GM23248 (cell line): ENCODE measurements at places on chromosomes 3 and 15.

- DNase-seq = no peak
Measured at GRCh38 chr3:177318559-177318958, 121.3 kb upstream of the TBL1XR1 start.

GRCh38 chr15:81941479-81941878 is 104.3 kb downstream of the MEX3B start:
- no peak for DNase-seq

- no peak for DNase-seq
Measured at GRCh38 chr3:126881861-126882260, 101.1 kb upstream of the PLXNA1 start.

DNA sequence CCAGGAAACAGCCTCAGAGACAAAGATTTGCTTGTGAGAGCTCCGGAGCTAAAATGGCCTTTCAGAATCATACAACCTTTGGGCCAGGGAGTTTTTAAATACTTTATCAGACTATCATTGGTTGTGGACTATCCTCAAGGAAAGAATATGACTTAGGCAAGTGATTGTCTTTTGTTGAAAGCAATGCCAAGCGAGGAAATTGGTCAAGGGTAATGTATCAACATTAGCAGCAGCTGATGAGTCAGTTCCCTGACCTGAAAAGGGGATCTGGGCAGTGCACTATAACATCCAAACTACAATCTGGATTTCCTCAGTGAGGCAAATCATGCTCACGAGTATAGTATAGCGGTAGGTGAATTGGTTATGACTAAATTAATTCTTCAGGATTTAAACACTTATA is 303.6 kb downstream of the LSAMP start:
- DNase-seq = no peak

DNA sequence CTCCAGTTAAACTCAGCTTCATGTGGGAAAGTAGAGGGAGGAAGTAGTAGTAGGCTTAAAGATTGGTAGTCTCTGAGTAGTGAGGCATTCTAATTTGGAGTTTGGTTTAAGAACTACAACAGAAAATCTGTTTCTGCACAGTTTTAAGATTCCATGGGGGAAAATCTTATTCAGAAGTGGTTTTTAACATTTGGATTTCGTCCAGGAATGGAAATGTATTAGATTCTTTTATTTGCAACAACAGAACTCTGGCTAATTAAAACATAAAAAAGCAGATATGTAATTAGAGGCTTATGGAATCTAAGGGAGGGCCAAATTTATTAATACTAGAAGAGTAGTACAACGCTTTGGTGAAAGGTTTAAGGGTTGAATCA is 36.0 kb downstream of the NECTIN3 start:
- no peak for DNase-seq

GRCh38 chr15:79184465-79184892 is 93.9 kb upstream of the RASGRF1 start:
- DNase-seq = peak; percentile 69

GRCh38 chr15:76139368-76140073 is 79.7 kb downstream of the TMEM266 start:
- peak; percentile 79 for DNase-seq

DNA sequence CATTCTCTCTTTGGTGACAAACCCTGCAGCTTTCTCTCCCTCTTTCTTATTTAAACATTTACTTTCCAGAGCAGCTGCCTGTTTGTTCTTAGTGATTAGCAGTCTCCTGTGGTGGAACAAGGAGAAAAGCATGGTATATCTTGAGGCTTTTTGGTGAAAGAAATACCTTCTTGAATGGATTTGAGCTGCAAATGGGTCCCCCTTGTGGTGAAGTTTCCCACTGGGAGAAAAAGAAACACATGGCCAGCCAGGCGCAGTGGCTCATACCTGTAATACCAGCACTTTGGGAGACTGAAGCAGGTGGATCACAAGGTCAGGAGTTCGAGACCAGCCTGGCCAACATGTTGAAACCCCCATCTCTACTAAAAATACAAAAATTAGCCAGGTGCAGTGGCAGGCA is 48.3 kb upstream of the ACP3 start:
- DNase-seq = peak; percentile 58
